Ascending aorta (tissue), 2 donors: ENCODE measurements at places on chromosomes 3 and 15.

- no peak for DNase-seq
Measured at GRCh38 chr3:179970746-179971145, 66.0 kb downstream of the PEX5L start.

GRCh38 chr3:4591669-4592068, 98.5 kb downstream of the ITPR1 start:
- DNase-seq, result no peak

GRCh38 chr3:160739079-160739478, 17.0 kb upstream of the PPM1L start:
- no peak for DNase-seq

DNA sequence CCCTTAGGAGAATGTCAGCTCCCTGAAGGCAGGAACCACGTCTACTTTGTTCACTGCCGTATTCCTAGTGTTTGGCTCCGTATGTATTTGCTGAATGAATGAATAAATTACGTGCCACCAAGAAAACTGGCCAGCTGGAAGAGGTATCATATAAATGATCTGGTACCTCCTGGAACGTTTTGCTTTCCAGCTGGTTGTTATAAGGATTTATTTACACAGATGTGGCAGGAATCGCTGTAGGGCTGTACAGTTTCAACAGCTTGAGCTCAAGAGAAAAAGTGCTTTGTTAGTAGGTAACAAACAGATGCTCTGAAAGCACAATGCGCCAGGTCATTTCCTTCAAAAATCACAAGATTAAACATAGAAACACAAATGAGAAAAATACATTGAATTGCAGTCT, 108.8 kb upstream of the ATP2B2 start:
- DNase-seq, result no peak
